ENCODE measurements at places on chromosomes 2 and 18.

DNA sequence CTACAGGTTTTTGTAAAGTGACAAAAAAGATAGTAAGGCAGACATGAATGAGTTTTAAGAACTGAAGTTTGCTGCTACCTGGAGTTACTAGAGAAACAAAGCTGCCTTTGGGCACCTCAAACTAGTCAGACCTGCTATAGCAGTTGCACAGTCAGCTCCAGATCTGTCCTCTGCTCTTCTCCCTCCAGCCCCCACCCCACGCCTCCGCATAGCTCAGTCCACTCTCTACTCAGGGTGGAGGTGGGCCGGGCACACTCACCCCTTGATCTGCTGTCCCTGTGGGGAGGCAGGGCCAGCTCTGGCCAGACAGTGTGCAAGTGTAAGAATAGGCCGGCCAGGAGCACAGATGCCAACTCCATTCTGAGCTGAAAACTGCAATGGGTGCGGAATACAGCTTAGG, 4.1 kb downstream of the SERTAD2 start:
- no peak for DNase-seq

DNA sequence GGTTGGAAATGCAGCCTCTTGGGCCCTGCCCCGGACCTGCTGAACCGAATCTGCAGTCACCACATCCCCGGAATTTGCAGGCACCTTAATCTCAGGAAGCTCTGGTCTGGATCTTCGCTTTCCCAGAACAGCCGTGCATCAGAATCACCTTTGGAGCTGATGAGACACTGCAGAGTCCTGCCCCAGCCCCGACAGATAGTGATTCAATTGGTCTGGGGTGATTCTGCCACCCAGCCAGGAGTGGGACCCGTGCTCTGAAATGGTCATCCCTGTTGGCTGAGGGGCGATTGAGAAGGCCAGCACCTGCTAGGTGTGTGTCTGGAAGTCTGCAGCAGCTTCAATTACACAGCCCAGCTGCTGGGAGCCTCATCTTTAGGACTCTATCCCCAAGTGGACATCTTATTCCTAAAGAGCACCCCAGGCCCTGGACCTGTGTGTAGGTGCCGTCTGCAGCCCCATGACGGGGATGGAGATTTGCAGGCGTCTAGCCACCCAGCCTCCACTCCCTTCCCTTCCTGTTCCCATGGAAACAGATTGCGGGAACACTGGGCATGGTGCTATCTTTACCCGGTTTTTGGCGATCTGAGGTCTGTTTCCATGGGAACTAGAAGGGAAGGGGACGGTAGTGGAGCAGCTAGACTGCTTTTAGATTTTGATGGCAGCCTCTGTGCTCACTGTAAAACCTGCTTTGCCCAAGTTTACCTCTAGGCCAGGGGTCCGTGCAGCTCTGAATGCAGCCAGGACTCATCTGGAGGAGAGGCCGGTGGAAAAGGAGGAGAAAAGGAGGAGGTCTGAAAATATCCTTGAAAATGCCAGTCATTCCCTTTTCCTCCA, 156.1 kb downstream of the LDLRAD4 start:
- DNase-seq, result no peak

GRCh38 chr18:75179819-75180600, 28.9 kb downstream of the PTGR3 start:
- DNase-seq, result no peak

DNA sequence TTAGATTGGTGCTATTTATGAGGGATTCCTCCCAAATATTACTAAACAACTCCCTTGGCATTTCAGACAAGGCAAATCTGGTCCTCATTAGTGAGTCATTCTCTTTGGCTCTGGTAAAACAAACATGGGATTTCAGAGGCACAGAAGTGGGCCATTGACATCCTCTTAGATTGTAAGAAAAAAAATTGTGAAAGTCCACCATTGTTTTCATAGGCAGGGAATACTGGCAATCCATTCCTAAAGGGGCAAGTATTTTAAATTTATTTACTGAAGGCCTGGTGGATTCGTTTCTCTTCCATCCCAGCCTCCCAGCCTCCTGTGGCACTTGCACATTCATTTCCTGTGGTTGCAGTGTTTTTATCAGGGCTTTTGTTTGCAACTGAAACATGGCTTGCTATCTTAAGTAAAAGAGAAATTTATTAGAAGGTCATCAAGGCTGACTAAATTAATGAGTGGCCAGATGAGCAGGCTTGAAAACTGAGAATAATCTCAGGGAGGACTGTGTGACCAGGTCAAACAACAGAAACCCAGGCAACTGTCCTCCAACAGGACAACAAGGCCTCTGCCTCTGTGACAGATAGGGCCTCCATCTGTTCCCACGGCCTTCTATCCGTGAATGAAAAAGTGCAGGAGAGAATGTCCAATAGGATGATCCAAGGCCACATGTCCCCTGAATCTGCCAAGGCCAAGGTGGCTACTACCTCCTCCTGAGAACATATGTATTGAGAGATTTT, 23.1 kb upstream of the TNFAIP6 start:
- no peak for DNase-seq

GRCh38 chr2:232260075-232260474, 118.5 kb upstream of the ALPP start:
- no peak for DNase-seq

- DNase-seq, result no peak
Measured at GRCh38 chr2:241974851-241975592, 105.5 kb downstream of the RTP5 start.

DNA sequence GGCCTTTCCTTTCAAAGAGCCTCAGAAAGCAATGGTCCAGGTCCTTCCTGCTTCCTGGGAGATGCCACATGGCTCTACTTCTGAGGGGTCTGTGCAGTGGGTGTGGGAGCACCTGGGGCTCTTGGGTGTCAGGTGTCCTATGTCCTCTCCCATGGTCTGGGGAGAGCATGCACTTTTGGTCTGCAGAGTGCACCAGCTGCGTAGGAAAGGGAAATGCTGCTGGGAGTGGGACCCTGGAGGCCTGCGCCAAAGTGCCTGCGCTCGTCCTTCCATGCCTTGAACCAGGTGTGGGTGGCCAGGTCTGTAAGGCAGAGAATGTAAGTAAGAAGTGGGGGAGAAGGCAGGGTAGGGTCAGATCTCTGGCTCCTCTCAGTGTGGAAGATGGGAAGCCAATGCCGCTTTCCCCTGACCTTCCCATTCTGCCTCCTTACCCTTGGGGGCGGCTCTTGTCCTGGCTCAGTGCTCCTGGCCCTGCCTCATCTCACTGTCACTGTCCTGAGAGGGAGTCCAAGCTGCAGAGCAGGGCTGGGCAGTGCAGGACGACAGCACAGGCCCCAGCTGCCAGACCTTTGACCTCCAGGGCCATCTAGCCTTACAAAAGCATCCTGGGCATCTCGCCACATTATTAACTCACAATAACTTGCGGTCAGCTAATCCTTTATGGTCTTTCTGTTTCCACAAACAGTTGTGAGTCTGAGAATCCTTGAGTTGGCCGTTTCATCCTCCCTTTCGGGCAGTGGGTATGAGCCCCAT, 6.6 kb upstream of the PROM2 start:
- DNase-seq, result no peak

- DNase-seq, result no peak
Measured at GRCh38 chr2:216149741-216150140, 40.6 kb downstream of the XRCC5 start.

GRCh38 chr2:116953-117352, 70.6 kb upstream of the FAM110C start:
- DNase-seq, result no peak

GRCh38 chr2:75133621-75134570, 65.4 kb downstream of the TACR1 start:
- no peak for DNase-seq

DNA sequence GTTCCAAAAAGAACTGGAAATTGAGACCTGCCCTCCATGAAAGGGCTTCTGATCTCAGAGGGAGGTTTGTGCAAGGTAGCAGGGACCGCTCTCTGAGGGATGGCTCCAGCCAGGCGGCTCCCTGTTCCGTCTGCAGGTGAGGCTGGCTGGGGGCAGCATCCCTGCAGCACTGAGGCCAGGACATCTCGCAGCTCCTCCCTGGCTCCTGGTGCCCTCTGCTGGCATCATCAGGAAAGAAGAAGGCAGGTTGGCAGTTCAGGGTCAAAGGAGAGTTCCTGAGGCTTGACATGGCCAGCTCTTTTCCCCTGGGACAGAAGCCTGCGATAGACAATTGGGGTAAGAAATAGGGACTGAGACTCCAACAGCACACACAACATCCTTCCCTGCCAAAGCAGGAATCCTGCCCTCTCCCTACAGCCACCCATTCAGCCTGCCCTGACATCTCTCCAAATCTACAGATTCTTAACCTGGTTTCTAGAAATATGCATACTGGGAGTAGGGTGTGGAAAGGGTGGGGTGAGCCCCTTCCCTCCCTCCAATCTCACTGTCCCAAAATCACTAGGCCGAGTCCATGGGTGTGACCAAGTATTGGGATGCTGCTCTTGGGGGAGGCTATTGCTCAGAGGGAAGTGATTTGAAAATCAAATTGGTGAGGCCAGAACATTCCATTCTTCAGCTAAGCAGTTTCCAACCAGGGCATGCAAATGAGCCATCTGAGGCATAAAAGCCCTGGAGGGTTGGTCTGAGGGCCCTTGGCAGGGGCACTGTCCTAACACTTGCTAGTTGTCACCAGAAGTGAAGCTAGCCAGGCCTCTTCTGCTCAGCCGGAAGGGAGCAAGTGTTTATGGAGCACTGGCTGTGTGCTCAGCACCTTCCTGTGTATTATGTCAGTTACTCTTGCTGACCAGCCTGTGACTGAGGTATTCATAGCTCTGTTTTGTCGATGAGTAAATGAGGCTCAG, 185.4 kb downstream of the TFCP2L1 start:
- DNase-seq, result peak; percentile 11

DNA sequence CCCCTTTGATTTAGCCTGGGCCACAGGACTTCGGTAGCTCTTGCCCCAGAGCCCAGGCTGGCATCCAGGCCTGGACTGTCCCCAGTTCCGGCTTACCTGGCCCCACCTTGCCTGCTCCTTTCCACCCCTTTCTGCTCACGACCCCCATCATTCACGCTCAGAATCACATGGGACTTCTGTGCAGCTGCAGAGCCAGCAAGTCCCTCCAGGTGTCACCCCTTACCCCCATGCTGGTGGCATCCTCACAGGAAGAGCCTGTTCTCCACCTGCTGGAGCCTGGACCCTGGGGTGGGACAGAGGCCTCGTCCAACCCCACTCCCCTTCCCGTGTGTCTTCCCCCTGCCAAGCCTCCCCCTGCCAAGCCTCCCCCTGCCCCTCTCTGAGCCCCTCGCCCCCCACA, 7.9 kb upstream of the KCNIP3 start:
- no peak for DNase-seq

DNA sequence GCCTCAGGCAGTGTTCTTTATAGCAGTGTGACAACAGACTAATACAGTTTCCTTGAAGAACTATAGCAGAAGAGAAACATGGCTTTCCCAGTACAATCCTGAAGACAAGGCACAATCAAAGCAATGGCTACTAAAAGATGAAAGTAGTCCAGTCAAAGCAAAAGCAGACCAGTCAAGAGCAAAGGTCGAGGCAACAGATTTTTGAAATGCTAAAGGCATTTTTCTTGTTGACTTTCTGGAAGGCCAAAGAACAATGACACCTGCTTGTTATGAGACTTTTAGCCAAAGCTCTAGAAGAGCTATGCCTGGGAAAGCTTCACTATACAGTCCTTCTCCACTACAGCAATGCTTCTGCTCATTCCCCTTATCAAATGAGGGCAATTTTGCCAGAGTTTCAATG, 269.9 kb downstream of the EXOC6B start:
- DNase-seq, result no peak

GRCh38 chr2:238042849-238043584, 17.8 kb upstream of the SCLY start:
- peak; percentile 18 for DNase-seq

- DNase-seq, result peak; percentile 84
Measured at GRCh38 chr2:44705876-44706480, 235.5 kb upstream of the SIX3 start.

DNA sequence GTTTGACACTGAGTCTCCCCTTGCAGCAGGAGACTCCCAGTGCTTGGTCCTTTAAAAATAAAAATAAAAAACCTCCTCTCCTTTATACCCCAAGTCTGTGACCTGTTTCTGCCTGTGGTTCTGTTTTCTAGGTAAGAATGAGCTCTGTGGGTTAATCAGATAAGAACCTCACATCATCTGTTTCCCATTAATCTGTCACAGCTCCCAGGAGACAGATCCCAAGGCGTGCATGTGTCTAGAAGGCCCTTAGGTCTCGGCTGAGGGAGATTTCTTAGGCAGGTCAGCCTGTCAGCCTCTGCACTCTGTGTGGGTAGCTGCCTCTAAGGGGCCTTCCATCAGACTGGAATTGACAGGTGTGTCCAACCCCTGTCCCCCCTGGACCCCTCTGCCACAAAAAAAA, 80.7 kb downstream of the FHOD3 start:
- DNase-seq, result no peak

DNA sequence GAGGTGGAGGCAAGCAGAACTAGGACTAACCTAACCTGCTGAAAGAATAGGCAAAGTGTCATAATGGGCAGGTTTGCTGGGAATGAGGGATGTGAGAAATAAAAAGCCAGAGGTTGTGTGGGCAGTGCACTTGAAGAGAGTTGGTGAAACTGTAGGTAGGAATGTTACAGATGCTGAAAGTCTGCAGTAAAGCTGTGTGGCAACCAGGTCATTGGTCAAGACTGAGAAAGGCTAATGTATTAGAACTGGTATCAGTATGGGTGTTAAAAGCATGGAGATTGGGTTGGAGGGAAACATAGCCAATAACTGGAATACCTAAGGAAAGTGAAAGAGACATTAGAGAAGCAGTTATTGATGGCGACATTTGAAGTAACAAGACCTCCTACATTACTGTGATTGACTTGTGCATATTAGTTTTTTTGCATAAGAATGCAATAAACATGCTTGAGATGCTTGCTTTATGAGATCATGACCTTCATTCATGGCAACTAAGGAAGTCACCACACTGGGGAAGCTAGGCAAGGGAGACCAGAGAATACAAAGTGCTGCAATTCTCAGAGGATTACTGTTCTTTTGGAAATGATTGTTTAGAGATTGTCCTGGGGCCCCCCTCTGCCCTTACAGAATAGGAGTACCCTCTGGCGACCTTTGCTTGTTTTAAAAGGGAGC, 11.8 kb downstream of the GULP1 start:
- no peak for DNase-seq

- no peak for DNase-seq
Measured at GRCh38 chr18:35050705-35051195, 9.5 kb downstream of the MAPRE2 start.

DNA sequence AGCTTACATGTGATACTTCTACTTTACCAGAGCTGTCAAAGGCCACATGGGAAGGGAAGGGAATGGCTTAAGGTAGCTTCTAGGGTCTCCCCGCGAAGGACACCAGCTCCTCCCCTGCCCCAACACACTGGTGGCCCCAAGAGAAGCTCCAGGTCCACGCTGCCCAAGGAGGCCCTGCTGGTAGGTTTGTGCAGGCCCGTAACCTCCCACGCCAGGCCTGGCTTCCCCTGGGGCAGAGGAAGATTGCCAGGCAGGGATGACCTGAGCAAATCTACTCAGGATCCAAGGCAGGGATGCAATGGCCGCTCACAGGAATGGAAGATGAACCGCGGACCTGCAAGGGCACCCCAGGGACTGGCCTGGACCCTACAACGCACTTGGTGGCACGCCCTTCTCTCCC, 205.1 kb downstream of the MGAT5 start:
- DNase-seq, result no peak

GRCh38 chr2:67713376-67713775, 316.2 kb downstream of the ETAA1 start:
- no peak for DNase-seq

Data from NCI-H2081 (cell line).